ENCODE measurements at places on chromosomes 12 and 14.
A peak's percentile ranks its signal among the peaks of the same experiment; 100 is the strongest.

DNA sequence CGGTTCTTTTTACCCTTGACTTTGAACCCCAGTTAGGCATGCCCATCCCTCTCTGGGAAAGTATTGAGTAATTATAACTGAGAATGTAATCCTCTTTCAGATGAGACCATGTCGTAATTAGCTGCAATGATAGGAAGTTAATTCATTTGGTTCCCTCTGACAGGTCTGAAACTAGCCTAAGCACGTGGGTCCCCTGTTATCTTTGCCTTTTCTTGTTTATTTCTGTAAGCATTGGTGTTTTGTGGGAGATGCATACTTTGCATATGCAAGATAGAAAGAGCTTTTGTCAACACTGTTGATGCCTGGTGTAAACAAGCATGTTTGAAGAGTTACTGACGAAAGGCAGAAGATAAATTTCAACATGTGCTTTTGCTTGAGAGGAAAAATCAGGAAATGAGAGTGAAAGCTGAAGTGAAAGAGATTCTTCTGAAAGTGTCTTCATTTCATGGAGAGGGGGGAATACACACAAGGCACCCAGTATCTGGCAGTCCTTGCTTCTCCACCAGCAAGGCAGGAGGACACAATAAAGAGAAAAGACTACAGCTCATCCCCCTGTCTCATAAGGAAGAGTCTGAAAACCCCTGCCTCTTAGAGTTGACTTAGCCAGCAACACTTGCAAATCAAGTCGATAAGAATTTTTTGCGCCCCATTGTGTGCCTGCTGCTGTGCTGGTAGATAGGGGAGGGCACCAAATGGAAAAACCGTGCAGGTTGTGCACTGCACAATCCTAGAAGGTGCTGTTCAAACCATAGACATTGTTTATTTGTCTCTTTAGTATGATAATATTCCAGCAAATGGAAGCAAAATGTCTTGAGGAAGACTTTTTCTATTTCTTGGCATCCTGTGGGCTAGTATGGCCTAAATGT is 77.8 kb downstream of the SLC24A4 start:
- no peak overlapping the region for H3K27ac ChIP-seq
- H3K36me3 ChIP-seq = no peaks in the 10 kb centered on the region
- no peaks in the 10 kb centered on the region for H3K27me3 ChIP-seq

DNA sequence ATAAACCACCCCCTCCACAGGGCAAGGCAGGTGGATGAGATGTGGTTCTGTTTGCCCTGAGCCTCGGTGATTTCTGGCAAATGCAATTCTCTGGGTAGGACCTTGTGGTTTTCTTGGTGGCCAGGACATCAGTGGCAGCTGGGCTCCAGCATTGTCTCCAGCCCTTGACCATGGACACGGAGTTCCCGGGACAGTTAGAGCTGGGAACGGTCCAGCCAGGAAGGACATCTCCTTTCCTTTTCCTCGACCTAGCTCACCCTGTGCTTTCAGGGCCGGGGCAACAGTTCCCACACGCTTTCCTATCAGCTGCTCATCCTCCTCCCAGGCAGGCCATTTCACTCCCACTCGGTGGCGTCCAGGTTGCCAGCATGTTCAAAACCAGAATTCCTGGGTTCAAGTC is 9.2 kb downstream of the SERPINA4 start:
- no peaks in the 10 kb centered on the region for H3K36me3 ChIP-seq
- H3K4me1 ChIP-seq = no peaks in the 10 kb centered on the region
- no peak overlapping the region for H3K27ac ChIP-seq
- no peak for DNase-seq
- H3K27me3 ChIP-seq = no peaks in the 10 kb centered on the region
- no peak overlapping the region for H3K4me3 ChIP-seq

DNA sequence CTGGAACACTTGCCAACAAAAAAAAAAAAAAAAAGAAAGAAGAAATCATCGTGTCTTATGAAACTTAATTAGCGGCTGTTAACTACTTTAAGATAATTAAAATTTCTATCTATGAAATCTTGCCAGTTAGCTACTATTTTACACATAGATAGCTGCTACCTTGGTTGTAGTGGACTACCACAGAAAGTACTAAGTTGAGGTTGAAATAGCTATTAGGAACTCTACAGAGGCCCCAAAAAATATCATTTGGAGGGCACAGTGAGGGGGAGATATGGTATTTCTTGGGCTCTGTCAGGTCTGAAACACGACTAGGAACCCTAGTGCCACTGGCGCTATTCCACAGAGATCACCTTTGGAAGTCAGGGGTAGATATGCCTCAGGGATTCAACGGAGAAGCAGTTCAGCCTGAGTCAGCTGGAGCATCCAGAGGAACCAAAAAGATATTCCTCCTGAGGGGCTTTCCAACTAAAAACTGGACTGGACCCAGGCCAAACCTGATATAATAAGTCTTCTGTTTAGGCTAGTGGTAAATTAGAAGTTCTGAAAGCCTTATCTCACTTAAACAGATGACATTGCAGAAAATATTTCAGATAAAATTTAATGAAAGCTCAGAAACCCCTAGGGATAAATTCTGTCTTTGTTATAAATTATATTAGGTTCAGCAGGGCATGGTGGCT is 126.1 kb downstream of the EPS8 start:
- no peaks in the 10 kb centered on the region for H3K4me1 ChIP-seq
- no peaks in the 10 kb centered on the region for H3K36me3 ChIP-seq
- no peaks in the 10 kb centered on the region for H3K27me3 ChIP-seq
- H3K4me3 ChIP-seq = no peak overlapping the region
- H3K27ac ChIP-seq = no peak overlapping the region
- DNase-seq = no peak

GRCh38 chr12:24565300-24565699 is 383.6 kb downstream of the BCAT1 start:
- peaks cover 6% of the 10 kb centered on the region for H3K4me1 ChIP-seq
- H3K4me3 ChIP-seq = no peak overlapping the region
- peak; percentile 51 for DNase-seq
- no peak overlapping the region for H3K27ac ChIP-seq

GRCh38 chr14:81222691-81223090 is 1.9 kb upstream of the GTF2A1 start:
- H3K27me3 ChIP-seq = no peaks in the 10 kb centered on the region
- H3K36me3 ChIP-seq = no peaks in the 10 kb centered on the region
- no peak overlapping the region for H3K4me3 ChIP-seq
- no peak overlapping the region for H3K27ac ChIP-seq
- H3K4me1 ChIP-seq = no peaks in the 10 kb centered on the region

- H3K4me3 ChIP-seq = no peak overlapping the region
- peaks cover 17% of the 10 kb centered on the region for H3K4me1 ChIP-seq
- H3K27ac ChIP-seq = no peak overlapping the region
- H3K36me3 ChIP-seq = no peaks in the 10 kb centered on the region
Observed at GRCh38 chr12:65930114-65930828, 106.0 kb downstream of the HMGA2 start.

- no peaks in the 10 kb centered on the region for H3K4me1 ChIP-seq
- H3K27ac ChIP-seq = no peak overlapping the region
- DNase-seq = no peak
- no peaks in the 10 kb centered on the region for H3K36me3 ChIP-seq
Observed at GRCh38 chr14:60212503-60213371, 36.3 kb upstream of the PPM1A start.

GRCh38 chr12:25364529-25365339 is 114.0 kb upstream of the KRAS start:
- no peaks in the 10 kb centered on the region for H3K4me1 ChIP-seq
- DNase-seq = peak; percentile 63
- H3K27ac ChIP-seq = no peak overlapping the region
- H3K36me3 ChIP-seq = no peaks in the 10 kb centered on the region

GRCh38 chr12:131830914-131831571 is 2.9 kb downstream of the MMP17 start:
- H3K27ac ChIP-seq = no peak overlapping the region
- DNase-seq = no peak
- no peaks in the 10 kb centered on the region for H3K36me3 ChIP-seq
- peaks cover 4% of the 10 kb centered on the region for H3K27me3 ChIP-seq

DNA sequence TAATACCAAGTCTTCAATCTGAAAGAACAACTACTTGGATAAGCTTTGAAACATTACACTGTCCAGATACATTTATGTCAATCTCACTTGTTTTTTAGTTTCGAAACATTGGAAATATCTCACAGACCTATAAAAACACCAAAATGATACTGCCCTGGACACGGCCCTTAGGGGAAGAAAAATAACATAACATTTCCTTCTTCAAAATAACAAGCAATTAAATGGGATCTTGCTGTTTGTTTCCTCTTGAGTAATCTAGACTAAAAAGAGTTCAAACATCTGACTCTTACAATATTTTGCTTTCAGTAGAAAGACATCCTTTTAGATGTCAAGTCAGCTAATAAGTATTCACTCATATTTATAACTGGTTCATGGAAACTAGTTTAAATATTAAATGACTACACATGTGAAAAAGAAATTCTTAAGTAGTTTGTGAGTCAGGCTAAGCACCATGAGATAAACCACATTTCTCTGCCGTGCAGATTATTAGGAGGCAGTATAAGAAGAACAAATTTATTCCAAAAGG is 87.5 kb downstream of the EPS8 start:
- H3K4me3 ChIP-seq = no peak overlapping the region
- no peaks in the 10 kb centered on the region for H3K36me3 ChIP-seq
- DNase-seq = no peak
- no peak overlapping the region for H3K27ac ChIP-seq

Data from mesendoderm (in vitro differentiated cells).